ENCODE measurements at places on chromosomes 2 and 18.

GRCh38 chr2:28746429-28747111 is 5.1 kb upstream of the PPP1CB start:
- DNase-seq = no peak

GRCh38 chr2:44705876-44706480 is 235.5 kb upstream of the SIX3 start:
- DNase-seq = no peak

- no peak for DNase-seq
These were observed 180.3 kb upstream of the ETAA1 start for GRCh38 chr2:67216881-67217280.

GRCh38 chr2:64770781-64771334 is 117.1 kb upstream of the SERTAD2 start:
- no peak for DNase-seq

All from NCI-H1436 treated with DMSO at 0.1 percent for 48 hours (cell line).